CD8-positive, alpha-beta memory T cell (primary cell): ENCODE measurements at places on chromosomes 1 and 21.

GRCh38 chr1:218330043-218330623 lies 15.0 kb upstream of the TGFB2 start:
- no peak for DNase-seq

DNA sequence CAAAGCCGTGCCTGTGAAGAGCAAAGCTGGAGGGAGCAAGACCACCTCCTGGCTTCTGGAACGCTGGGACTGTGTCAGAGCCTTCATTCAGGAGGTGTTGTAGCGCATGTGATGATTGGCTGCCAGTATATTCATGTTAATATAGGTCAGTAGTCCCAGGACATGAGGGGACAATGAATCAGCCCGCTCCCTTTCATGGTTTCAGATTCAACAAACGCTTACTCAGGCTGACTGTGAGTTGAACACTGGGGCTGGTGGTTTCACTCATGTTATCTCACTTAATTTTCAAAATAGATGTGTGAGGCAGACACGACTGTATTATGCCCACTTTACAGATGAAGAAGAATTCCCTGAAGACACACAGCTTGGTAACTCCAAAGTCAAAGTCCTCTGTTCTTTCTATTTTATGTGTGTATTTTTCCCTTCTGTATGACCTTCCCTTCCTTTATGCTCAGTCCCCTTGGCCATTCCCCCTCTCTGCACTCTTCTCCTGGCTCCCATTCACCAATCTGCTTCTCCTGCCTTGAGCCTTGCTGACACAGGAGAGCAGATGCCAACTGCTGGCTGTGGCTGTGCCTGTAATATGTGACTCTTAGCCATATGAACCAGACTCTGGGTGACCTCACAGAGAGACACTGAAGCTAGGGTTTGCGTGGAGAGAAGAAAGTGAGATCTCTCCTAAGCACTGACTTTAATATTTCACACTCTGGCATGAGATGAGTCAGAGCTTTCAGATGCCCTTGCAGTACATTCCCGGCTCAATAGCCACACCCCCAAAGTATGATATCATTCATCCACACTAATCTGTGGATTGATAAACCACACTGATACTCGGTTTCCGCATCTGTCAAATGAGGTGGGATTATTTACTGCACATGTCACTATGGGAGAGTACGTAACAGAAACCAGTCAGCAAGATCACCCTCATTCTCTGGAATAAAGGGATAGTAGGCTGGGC lies 31.4 kb upstream of the KIRREL1 start:
- no peak for DNase-seq

DNA sequence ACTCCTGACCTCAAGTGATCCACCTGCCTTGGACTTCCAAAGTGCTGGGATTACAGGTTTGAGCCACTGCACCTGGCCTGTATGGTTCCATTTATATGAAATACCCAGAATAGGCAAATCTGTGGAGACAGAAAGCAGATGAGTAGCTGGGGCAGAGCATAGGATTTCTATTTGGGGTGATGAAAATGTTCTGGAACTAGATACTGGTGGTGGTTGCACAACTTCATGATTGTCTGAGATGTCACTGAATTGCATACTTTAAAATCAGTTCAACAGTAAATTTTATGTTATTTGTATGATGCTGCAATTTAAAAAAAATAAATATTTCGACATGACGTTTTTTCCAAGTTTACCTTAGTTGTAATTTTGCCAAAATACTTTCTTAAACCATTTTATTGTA lies 23.9 kb downstream of the ITSN1 start:
- no peak for DNase-seq

- no peak for DNase-seq
Measured at GRCh38 chr1:79090985-79091384, 84.5 kb upstream of the ADGRL4 start.

GRCh38 chr21:36547464-36547863 lies 67.5 kb upstream of the CLDN14 start:
- no peak for DNase-seq

DNA sequence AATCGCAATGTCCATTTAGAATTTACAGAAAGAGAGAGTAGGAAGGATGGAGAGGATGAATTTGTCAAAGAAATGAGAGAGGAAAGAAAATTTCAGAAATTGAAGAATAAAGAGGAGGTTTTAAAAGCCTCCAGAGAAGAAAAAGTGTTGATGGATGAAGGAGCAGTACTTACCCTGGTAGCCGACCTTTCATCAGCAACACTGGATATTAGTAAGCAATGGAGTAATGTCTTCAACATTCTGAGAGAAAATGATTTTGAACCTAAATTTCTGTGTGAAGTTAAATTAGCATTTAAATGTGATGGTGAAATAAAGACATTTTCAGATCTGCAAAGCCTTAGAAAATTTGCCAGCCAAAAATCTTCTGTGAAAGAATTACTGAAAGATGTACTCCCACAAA lies 12.5 kb downstream of the L1TD1 start:
- DNase-seq: no peak

GRCh38 chr1:229557200-229557850 lies 1.2 kb downstream of the ABCB10 start:
- peak; percentile 7 for DNase-seq

DNA sequence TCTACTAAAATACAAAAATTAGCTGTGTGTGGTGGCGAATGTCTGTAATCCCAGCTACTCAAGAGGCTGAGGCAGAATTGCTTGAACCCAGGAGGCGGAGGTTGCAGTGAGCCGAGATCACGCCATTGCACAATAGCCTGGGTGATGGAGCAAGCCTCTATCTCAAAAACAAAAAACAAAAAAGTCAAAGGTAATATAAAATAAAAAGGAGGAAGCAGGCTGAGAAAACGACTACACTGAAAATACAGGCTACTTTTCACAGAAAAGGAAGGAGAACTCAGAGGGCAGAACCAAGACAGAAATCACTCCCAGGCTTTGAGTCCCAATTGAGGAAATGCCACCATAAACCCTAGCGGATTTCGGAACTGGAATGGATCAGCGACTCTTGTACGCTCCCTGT lies 5.9 kb upstream of the A3GALT2 start:
- DNase-seq: no peak

GRCh38 chr21:39553331-39553730 lies 59.4 kb upstream of the B3GALT5 start:
- no peak for DNase-seq

- no peak for DNase-seq
Measured at GRCh38 chr1:156727926-156728598, at the start of gene METTL25B. TSS of gene METTL25B (plus strand) at chr1:156728469. CDS start at chr1:156729105, 636 bp downstream.

- DNase-seq: no peak
Measured at GRCh38 chr1:87154384-87154783, 174.3 kb upstream of the LMO4 start.

GRCh38 chr1:181898773-181899172 lies 162.7 kb downstream of the ZNF648 start:
- no peak for DNase-seq

DNA sequence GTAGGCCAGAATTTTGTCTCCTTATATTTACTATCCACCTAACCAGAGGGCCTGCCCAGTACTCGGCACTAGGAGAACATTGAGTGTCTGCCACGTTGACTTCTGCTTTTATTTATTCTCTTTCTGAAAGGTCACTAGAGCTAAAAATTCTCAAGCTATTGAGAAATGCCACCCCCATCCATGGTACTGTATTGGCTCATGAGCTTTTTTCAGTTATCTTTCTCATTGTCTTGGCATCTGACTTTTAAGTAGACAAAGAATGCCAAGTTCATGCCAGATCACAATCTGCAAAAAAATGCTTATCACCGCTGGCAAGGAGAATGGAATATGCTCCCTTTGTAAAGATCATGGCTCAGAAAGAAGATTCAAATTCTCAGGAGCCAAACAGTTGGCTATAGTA lies 49.8 kb upstream of the MROH9 start:
- no peak for DNase-seq

DNA sequence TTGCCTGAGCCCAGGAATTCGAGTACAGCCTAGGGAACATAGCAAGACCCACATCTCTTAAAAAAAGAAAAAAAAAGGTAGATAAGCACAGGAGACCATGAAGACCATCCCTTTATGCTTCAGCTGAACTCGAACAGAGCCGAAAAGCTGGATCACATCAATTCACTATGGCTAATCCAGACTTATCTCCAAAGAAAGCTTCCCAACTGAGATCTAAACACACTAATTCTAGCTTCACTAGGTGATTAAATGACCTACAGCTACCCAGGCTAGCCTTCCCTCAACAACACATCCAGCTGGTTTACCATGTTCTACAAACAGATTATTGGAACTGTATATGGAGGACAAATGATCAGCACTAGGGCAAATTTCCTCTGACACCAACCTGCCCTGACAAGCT lies 44.0 kb upstream of the NR5A2 start:
- no peak for DNase-seq

- no peak for DNase-seq
Measured at GRCh38 chr1:43706598-43707189, 642 bp upstream of the ST3GAL3 start.

- no peak for DNase-seq
Measured at GRCh38 chr21:31316488-31317169, 27.4 kb downstream of the TIAM1 start.

GRCh38 chr1:63148825-63149645 lies 173.3 kb upstream of the FOXD3 start:
- no peak for DNase-seq

DNA sequence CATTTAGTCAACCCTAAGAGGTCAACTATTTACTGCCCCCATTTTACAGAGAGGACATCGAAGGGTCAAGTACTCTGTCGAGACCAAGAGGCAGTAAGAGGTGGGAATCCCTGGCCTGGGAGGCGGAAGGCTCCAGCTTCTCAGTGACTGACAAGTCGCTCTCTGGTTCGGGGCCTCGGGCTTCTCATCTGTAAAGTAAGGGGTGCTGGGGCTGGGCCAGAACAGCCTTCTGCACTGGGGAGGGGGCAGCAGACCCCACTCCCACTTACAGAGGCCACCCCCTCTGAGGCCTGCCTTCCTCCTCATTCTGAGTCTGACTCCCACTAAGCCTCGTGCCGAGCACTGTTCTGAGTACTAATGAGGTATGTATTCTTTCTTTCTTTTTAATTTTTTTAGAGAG lies 17.0 kb upstream of the IFNLR1 start:
- DNase-seq: peak; percentile 36

DNA sequence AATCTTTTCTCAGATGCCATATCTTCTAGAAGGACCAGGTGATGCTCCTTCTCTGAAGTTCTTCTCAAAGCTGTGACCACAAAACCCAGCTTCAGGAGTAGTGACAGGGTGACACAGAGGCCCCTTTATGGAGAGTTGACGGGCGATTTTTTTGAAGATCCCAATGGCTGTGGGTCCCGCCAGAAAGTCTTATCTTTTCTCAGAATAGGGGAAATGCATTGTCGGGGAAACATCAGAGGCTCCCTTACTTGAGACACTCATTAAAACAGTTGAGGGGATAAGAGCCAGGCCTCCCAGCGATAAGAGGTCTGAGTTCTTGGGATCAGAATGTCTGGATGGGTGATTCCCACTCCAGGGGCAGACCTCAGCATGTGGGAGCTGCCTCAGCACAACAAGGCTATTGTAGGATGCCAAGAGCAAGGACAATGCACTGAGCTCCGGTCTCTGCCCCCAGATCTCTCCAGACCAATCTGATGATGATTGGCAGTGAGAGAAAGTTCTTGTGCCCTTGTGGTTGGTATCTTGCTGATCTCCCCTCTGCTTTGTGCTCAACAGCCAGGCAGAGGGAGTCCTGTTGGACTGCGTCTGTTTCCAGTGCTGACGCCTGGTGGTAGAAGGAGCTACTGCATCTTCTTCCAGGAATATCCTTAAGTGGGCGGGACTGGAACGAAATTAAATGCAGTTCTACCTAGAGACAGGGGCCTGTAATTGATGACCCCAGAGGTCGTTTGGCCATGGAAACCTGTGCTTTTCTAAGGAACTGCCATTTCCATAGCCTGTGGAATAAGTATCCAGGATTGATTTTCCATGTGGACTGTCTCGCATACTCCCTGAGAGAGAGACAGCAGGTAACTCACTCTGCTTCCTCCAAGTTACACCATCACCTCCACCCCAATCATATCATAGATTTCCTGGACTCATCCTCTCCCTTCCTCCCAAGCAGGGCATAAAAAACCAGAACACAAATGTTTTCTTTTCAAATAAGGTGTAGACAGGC lies 6.8 kb upstream of the ACKR1 start:
- DNase-seq: no peak

DNA sequence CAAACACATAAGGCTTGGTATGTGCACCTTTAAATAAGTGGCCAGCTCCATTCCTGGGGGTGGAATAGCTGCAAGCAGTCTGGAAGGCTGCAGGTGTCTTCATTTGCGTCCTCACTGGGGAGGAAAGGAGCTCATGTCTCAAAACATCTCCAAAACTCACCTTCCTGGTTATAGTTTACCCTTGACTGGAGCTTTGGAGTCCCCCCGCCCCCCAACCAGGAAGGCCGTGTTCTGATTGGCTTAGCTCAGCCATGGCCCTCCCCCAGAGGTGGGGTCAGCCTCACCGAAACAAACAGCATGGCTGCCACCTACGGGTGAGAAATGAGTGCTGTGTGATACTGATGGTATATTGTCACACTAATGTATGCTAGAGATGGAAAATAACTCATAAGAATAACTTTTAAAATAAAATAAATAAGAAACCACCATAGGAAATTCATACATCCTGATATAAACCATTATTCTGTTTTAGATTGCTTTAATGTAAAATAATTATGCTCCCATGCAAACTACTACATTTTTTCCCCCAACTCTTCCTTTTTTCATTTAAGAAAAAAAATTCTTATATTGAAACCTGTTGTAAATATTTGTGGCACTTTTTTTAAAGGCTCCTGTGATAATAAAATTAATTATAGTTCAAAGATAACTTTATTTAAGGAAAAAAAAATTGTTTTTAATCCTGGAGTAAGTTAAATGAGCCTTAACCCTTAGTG lies 90.8 kb downstream of the ZP4 start:
- DNase-seq: no peak

GRCh38 chr1:229244091-229244490 lies 26.8 kb upstream of the RAB4A start:
- no peak for DNase-seq

- DNase-seq: no peak
Measured at GRCh38 chr1:36411674-36412648, 14.3 kb upstream of the LSM10 start.
